ENCODE measurements at places on chromosomes 16 and 17. TPM values are rescaled to one million over a fixed set of nuclear protein-coding genes. Genes with fewer than 3 reads are reported as not detected.

The FBXW10 gene
- total RNA-seq, result not detected

The GUCY2D gene
- total RNA-seq, result 0.13 TPM

The OR2C1 gene
- total RNA-seq, result not detected

The BTBD17 gene
- total RNA-seq, result not detected

The ABCA3 gene
- 0.51 TPM for total RNA-seq

The GPR142 gene
- total RNA-seq, result not detected

The MIEN1 gene
- 34.1 TPM for total RNA-seq

The IGSF6 gene
- total RNA-seq, result 0.26 TPM

The WNT3 gene
- total RNA-seq, result 0.79 TPM
